C1 segment of cervical spinal cord (tissue), 14 donors: ENCODE measurements at places on chromosomes 3 and 15.

DNA sequence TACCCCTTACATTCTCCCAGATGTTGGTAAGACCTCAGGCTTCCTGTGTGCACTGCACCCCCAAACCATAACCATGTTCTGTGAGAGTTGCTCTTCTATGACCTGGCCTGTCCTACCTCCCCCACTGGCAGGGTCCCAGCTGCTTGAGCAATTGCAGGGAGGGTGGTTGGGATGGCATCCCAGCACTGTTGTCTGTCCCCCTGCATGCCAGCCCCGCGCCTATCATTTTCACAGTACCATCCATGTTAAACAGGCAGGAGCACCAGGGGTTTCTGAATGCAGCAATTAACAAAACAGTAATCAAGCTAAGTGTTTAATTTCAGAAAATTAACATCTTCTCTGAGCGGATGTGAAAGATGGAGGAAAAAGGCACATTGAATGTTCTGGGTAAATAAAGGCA is 345.5 kb downstream of the EPHB1 start:
- no peak for DNase-seq

- no peak for DNase-seq
Measured at GRCh38 chr3:31955581-31955980, 25.5 kb downstream of the OSBPL10 start.

- no peak for DNase-seq
Measured at GRCh38 chr3:88467191-88467590, 317.4 kb downstream of the C3orf38 start.

DNA sequence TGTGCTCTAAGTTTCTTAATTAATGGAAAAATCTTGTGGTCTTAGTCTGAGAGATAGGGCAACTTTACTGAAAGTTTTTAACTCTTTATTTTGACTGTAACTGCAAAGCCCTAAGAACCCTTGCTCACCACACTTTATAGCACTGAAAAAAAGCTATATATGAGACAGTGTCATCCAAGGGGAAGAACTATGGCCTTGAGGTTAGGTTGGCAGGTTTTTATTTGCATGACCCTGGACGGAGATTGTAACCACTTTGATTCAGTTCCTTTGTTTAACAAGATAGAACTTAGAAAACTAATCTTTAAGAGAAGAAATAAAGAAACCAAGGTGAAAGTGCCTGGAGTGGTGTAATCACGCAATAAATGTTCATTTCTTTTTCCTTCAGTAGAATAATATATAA is 30.6 kb upstream of the LYSMD4 start:
- DNase-seq, result no peak

DNA sequence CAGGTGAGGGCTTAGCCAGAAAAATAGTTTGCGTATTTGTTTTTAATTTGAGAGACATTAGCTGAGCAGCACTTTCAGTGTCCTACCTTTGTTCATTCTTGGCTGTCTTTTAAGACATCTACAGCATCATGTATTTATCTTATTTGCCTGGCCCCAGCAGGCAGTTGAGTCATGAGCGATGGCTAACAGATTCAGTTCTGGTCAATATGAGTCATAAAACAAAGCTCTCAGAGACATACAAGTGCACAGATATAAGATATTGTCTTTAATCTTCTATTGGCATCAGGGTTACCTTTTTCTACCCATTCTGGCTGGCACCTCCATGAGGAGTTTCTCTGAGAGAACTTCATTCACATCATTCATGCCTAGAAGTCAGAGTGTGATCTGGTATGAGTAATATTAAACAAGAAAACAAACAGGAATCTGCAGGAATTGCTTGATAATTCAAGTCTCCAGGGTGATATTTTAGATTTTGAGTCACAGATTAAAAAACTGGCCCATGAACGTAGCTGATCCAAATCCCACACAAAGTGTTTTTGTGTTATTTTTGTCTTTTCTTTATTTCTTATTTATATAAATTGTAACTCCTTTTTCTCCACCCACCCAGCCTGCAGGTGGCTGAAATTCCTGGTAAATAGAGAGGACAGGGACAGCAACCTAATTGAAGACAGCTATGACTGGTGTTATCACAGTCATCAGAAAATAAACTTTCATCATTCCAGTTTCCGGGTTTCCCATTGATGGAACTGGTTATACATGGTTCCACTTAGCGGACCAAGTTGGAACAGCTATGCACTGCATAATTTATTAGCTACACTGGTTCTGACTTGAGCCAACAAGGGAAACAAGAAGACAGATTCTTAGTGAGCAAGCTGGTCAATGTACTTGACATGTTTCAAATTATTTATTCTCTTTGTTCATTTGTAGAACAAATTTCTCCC is 47.3 kb downstream of the PLSCR2 start:
- no peak for DNase-seq

- DNase-seq, result no peak
Measured at GRCh38 chr3:140288595-140288994, 353.6 kb downstream of the CLSTN2 start.

DNA sequence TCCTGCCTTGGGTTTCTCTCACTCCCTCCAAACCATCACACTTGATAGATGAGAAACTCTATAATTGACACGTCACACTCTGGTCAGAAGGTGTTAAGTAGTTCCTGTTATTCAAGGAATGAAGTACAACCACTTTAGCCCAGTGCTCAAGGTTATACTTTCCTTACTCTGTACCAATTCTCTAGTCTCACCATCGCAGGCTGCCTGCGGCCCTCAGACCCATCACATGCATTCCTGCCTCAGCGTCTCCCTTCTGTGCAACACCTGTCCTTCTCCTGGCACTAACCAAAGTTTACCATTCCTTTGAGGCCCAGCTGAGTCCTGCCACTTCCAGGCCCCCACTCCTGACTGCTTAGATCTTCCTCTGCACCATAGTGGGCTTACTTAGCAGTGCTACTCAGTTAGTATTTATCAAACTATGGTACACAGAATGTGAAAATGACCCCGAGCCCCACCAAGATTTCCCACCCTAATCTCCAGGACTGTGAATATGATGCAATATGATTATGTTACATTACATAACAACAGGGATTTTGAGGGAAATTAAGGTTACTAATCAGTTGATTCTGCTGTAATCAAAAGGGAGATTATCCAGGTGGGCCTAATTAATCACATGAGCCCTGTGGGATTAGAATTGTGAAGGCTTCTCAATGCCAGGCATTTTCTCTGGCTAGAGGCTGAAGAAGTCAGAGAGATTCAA is 36.2 kb downstream of the SPINK8 start:
- no peak for DNase-seq

DNA sequence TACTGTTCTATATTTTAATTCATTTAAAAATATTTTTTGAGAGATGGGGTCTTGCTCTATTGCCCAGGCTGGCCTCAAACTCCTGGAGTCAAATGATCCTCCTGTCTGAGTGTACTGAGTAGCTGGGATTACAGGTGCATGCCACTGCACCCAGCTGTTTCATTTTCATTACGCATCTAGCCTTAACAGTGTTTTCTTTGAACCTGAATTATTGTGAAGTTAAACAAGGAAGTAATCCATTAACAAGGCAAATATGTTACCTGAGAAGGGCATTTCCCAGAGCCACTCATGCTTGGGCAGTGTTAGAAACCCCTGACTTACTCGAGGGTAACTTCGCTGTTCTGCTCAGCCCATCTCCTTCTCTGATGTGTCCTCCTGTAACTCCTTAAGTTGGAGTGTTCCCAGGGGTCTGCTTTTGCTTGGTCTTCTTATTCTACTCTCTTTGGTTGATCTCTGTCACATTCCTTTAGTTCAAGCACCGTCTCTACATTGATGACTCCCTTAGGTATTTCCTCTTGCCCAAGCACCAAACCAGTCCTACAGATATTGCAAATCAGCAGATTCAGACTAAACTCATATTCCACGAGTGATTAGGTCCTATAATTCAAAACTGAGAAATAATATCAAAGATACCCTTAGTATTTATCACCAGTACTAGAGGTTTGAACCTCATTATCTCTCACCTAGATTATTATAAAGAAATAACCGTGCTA is 107.9 kb downstream of the STAC start:
- DNase-seq, result no peak

DNA sequence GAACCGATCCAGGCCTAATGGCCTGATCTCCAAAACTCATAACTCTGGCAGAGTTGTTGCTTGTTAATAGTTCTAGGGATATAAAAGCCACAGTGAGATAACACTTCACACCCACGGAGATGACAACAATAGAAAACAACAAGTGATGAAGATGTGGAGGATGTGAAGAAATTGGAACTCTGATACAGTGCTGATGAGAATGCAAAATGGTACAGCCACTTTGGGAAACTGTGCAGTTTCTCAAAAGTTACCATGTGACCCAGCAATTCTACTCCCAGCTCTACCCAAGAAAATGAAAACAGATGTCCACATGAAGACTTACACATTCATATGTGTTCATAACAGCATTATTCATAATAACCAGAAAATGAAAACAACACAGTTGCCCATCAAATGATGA is 3.8 kb downstream of the CMTM7 start:
- DNase-seq, result no peak

GRCh38 chr15:76321171-76321570 is 9.9 kb upstream of the ETFA start:
- no peak for DNase-seq

GRCh38 chr3:172213200-172213599 is 173.8 kb downstream of the FNDC3B start:
- no peak for DNase-seq

- no peak for DNase-seq
Measured at GRCh38 chr3:115741650-115742049, 118.3 kb downstream of the GAP43 start.

GRCh38 chr3:46012246-46012645 is 15.0 kb downstream of the XCR1 start:
- no peak for DNase-seq

- no peak for DNase-seq
Measured at GRCh38 chr3:78900880-78901279, 866.9 kb downstream of the ROBO1 start.

GRCh38 chr3:48747015-48747615 is 30.1 kb upstream of the IP6K2 start:
- no peak for DNase-seq

DNA sequence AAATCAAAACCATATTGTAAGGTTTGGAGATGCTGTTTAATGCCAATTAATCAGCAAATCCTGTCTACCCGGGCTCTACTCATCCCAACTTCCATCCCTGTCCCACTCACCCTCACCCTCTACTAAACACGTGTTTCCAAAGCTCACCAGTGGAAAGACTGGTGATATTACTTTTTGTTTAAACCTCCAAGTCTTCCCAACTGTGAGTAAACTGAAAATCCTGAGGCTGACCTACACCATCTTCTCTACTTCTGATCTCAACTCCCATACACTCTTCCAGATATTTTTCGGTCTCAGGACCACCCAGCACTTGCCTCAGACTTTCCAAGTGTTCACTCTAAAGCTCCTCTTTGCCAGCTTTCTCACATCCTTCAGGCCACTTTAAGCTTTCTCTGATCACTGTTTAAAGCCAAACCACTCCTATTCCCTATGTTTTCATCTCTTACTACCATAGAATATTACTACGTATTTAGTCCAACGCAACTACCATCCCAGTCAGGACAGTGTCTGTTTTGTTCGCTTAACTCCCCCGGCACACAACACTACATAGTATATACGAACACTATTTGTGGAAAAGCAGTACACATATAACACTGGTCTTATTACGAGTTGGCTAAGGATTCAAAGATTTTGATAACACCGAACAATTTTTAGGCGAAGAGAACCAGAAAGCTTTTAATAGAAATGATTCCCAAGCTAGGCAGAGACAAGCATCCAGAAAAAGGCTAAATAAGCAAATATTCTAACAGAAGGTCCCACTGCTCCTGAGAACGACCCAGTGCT is 684 bp downstream of the RPL4 start:
- no peak for DNase-seq

GRCh38 chr3:141104151-141104821 is 53.1 kb downstream of the SPSB4 start:
- DNase-seq, result no peak

GRCh38 chr3:88882121-88882520 is 225.3 kb upstream of the EPHA3 start:
- DNase-seq, result no peak

- DNase-seq, result no peak
Measured at GRCh38 chr3:194989241-194989640, 281.7 kb downstream of the XXYLT1 start.

GRCh38 chr3:119586733-119587172 is 7.5 kb downstream of the ADPRH start:
- no peak for DNase-seq

DNA sequence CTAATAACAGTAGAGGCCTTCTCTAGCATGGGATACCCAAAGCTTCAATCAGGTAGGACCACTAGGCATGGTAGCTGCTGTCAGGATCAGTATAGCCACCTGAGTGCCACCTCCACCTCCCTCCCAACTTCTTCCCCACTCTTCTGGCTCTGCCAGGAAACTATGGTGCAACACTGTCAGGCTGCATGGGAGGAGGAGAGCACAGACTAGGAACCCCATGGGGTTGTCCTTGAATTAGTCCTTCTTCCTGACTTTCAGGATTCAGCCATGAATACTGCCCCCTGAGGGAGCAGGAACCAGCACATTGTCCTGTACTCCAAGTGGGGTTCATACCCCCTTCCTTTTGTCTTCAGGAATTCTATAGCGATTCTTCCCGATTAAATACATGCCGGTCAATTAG is 340.8 kb upstream of the ONECUT1 start:
- no peak for DNase-seq

DNA sequence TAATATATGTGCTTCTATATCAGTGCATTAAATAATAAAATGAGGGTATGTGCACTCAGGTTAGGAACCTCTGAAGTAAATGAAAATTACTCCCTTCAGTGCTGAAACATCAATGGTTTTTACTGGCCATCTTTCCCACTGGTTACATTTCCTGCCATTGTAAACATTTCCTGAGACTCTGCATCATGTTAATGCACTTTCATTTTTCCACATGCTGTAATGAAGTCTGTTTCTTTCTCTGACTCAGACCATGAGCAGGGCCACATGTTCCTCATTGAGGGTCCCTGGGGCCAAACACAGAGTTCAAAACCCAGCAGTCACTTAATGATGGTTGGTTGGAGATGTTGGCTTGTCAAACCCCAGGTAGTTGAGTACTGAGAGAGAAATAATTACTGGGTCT is 15.3 kb downstream of the FAM3D start:
- no peak for DNase-seq

DNA sequence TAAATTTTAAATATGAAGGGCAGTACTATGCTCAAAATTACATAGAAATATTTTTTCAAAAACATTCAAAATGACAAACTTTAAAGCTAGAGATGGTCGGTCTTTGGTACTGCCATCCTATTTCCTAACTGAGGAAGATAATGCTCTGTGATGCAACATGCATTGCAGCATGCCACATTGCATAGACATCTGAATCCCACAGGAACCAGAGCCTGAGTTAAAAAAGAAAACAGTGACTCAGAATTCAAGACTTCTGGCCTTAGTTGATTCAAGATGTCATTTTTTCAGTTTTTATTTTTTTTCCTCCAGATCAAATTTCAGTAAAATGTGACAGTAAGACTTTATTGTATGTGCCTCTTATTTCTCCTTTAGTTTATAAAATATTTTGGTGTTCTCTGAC is 33.1 kb downstream of the TP63 start:
- no peak for DNase-seq

DNA sequence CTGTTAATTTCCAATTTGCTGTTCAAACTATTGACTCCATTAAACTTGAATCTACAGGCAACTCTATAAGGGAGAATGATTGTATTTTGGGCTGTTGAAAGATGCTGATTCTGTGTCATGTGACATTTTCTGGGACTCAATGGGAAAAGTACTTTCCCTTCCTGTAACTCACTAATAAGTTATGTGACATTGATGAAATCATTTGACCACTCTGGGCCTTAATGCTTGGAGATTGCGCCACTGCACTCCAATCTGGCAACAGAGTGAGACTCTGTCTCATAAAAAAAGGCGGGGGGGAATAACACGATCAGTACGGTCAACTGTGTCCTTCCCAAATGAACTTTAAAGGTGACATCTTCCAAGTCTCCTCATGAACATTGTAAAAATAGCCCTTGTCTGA is 215.2 kb upstream of the SGO1 start:
- no peak for DNase-seq
